ENCODE measurements at places on chromosomes 3 and 15.

- no peak for DNase-seq
Measured at GRCh38 chr3:195154111-195154791, 116.7 kb downstream of the XXYLT1 start.

GRCh38 chr3:88057630-88058305 lies 1.0 kb downstream of the CGGBP1 start:
- DNase-seq = no peak

- no peak for DNase-seq
Measured at GRCh38 chr3:58665405-58665804, 1.2 kb downstream of the FAM3D start.

GRCh38 chr3:54756330-54756731 lies 171.5 kb downstream of the LRTM1 start:
- DNase-seq = no peak

DNA sequence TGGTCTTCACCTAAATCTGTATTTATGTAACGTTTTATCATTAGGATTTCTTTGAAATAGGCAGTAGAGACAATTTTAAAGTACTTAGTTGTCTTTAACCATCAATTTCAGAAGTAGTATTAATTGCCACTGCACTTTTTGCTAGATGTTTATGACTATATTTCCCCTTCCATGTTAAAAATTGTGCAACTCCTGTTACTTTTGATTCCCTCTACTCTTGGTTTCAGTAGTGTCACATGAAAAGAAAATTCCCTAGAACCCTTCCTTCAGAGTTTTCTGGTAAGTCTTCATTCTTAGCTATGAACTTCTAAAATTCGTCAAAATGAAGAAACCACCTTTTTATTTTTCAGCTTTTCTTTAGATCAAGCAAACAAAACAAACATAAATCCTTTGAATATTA lies 7.1 kb downstream of the PIAS1 start:
- DNase-seq = no peak

- DNase-seq = no peak
Measured at GRCh38 chr3:49013738-49014660, 4.4 kb downstream of the DALRD3 start.

DNA sequence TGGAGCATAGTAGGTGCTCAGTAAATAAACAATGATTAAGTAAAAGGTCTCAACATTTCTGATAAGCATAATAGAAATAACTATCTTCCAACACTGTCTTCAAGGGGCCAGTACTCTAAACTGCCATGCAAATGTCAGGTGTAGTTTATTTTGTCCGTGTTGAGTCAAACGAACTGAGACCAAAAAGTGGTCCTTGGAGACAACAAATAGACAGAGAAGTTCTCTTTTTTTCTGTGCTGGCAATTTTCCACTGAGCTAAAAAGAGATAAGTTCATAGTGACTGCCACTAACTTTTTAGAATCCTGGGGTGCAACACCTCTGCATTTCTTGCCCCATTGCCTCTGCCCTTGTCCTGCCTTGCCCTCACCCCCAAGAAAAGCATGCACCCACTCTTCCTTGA lies 14.7 kb upstream of the MBNL1 start:
- no peak for DNase-seq

DNA sequence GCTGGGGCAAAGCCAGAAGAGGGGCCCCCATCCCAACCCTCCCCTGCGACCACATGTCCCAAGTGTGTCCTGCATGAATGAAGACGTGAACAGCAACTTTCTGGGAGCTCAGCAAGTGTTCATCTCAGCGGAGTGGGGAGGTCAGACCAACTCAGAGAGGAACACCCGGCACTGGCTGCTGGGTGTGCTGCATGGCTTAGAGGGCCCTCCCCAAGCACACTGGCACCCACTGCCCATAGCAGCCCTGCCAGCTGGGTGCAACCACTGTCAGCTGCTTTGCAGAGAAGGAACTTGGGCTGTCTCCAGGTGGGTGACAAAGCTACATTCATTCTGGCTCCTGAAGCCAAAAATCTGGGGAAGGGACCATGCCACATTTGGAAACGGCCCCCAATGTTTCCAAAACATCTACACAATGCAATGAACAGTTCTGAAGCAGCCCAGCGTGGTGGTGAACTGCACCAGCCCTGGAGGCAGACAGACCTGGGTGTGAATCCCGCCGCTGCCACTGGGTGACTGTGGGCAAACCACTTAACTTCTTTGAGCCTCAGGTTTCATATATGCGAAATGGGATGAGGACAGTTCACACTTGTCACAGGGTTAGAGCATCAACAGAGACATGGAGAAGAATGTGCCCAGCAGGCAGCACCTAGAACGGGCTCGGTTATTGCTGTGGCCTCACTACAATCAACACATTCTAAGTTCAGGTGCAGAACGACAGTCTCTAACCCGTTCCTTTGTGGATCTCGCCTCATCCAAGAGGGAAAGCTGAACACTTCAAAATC lies 145.4 kb downstream of the NUP210 start:
- DNase-seq = no peak

GRCh38 chr3:125160606-125161371 lies 51.8 kb downstream of the SLC12A8 start:
- no peak for DNase-seq

DNA sequence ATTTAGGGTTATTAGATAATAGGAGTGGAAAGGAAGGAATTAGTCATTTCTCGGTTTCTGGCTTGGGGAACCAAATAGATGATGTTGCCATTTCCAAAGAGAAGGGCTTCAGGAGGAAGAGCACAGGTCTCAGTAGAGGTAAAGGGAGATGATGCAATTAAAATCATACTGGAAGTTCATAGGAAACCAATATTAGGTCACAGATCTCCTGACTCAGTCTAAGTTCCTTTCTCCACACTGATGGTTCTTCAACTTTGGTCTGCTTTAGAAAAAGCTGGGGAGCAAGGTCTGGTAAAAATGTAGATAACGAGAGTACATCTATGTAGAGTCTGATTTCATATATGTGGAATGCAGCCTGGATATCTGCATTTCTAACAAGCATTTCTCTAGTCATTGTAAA lies 130.9 kb downstream of the POLQ start:
- no peak for DNase-seq

GRCh38 chr3:43316783-43317460 lies 30.6 kb downstream of the SNRK start:
- DNase-seq = no peak

GRCh38 chr3:140152851-140153639 lies 218.1 kb downstream of the CLSTN2 start:
- DNase-seq = no peak

- DNase-seq = no peak
Measured at GRCh38 chr15:69117431-69117871, 43.0 kb upstream of the GLCE start.

DNA sequence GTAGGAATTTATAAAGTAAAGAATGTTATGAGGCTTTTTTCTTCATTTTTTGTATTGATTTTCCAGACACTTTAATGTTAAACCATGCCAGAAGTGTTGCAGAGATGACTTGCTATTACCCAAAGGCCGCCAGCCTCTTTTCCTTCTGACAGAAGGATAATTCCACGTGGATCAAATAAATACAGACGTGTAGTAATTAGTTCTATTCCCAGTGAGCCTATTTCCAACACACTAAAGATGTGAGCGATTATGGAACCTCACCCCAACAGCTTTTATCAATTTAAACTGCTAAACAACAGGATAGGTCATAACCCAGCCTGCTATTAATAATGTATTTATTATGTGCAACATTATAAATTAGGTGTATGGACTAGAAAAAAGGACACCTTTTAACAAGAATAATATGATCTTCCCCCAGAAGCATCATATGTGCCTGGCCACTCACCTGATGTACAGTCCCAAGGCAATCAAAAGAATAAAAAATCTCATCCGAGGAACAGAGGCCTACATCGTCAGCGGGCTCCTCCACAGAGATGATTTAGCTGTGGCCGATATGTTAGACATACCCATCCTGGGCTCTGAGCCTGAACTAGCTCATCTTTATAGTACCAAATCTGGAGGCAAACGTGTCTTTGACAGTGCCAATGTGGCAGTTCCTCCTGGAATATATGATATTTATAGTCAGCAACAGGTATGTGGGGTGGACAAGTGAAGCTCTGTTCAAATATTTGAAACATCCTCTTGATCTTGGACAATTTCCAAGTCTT lies 125.9 kb upstream of the C15orf61 start:
- DNase-seq = no peak

DNA sequence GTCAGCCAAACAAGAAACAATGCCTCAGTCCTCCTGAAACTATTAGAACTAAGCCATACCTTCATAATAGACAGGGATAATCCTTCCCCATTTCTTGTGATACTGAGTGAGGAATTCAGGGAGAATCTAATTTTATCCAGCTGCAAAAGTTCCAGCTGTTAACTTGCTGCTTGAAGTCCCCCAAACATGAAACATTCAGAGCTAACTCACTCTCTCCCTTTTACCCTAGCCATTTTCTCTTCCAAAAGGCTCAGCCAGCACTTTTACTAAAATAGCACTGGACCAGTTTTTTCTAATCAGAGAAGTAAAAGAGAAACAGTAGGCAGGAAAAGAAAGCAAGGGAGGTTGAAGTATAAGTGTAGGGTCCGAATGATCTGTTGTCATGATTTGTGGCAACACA lies 268.1 kb downstream of the TAFA4 start:
- no peak for DNase-seq

DNA sequence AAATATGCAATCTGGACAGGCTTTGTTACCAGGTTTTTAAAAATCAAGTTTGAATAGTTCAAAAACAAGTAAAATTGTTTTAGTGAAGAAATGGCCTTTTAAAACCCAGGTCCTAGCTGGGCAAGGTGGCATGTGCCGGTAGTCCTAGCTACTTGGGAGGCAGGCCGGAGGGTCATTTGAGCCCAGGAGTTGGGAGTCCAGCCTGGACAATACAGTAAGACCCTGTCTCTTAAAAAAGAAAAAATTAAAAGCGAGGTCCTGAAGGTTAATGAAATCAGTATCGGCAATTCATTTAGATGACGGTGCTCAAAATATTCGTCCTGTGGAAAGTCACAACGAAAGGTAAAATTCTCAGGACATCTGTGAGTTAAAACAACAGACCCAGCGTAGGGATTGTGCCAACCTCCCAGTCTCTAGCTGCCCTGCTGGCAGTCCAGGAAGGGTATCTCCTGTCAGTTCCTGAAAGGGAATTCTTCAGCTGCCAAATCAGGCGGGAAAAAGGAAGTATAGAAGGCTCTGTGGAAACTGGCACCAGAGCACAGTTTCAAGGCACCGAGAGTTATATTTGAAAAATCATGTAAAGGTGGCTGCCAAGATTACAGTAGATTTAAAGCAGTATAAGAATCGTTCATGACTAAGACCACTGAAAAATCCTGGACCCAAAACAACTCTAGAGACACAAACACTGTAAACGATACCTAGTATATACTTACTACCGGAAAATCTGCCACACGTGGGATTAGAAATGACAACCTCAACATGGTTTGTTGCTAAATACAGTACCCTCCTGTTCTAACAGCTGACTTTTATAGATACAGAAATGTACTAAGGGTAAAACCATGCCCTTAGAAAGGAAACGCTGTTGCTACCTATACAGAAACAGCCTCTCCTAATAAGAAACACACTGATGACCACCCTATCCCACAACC lies 1.2 kb upstream of the ABHD17C start:
- DNase-seq = no peak

DNA sequence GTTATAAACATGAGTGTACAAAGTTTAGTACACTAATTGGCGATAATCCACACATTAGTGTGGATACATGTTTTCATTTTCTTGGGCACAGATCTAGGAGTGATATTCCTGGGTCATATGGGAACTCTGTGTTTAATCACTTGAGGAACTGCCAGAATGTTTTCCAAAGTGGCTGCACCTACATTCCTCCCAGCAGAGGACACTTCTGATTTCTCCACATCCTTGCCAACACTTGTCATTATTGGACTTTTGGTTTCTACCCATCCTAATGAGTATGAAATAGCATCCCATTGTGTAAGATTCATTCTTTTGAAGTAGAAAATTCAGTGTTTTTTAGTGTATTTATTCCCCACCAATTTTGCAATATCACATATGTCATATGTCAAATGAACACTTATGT lies 53.6 kb downstream of the CFAP92 start:
- DNase-seq = no peak

- no peak for DNase-seq
Measured at GRCh38 chr3:44510000-44510368, 32.5 kb upstream of the ZNF445 start.

DNA sequence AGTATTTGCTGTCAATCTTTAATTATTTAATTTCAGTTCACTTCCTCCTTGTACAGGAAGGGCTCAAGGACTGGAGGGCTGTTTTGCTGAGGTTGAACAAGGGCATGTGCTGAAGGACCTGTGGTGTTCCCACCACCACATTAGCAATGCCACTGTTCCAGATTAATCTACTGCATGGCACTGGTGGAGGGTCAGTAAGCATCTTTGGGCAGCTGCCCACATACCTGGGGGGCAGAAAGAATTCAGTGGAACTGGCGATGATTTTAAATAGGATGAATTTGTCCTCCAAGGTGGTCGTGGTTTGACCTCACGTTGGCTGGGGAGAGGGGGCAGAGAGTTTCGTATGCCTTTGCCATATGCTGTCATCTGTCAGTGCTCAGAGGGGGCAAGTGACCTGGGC lies 244.8 kb downstream of the TLE3 start:
- DNase-seq = no peak

- no peak for DNase-seq
Measured at GRCh38 chr3:59189526-59189925, 139.7 kb upstream of the CFAP20DC start.

GRCh38 chr15:97076011-97076410 lies 745.5 kb downstream of the NR2F2 start:
- no peak for DNase-seq

DNA sequence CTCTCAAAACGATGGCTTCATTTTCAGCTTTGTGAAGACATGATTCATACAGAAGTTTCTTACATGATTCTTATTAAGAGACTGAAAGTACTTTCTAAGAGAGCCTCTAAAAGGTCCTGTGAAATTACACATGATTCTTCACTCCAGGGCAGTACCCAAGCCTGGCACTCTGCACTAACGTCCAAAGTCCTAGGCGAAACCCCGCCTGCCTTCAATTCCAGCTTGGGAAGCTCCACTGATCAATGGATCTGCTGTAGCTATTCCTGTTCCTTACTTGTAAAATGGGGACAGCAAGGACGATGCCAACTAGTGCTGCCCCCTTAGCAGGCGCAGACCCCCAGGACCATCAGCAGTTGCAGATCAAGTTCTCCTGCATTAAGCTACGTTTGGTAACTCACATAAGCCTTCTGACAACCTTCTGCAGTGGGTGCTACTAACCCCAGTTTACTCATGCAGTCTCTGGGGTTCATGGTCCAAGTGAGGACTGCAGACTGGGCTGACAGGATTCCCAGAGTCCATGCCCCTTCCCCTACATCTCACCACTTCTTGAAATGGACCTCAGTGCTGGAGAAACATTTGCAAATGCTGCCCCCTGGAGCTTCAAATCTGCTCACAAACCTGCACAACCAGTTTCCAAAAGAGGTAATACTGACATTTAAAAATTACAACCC lies 10.6 kb downstream of the CHCHD4 start:
- no peak for DNase-seq

DNA sequence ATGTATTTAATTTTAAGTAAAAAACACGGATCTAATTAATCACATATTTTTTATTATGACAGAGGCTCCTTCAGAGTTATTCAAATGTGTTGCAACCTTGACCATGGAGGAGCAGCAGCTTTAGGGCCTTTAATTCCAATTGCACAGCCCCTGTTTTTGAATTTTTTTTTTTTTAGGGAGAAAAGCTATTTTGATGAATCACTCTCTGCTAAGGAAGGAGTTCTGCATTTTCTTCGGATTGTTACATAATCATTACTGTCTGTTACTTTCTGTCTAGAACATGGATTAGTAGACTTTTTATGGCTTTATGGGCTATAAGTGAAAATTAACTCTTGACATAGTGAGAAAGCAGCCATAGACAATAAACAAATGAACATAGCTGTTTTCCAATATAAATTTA lies 90.8 kb downstream of the MCTP2 start:
- no peak for DNase-seq
